Inflammatory macrophage treated with lipopolysaccharide for 1 hour (primary cell): ENCODE measurements at places on chromosomes 7 and 10.
A peak's percentile ranks its signal among the peaks of the same experiment; 100 is the strongest.

DNA sequence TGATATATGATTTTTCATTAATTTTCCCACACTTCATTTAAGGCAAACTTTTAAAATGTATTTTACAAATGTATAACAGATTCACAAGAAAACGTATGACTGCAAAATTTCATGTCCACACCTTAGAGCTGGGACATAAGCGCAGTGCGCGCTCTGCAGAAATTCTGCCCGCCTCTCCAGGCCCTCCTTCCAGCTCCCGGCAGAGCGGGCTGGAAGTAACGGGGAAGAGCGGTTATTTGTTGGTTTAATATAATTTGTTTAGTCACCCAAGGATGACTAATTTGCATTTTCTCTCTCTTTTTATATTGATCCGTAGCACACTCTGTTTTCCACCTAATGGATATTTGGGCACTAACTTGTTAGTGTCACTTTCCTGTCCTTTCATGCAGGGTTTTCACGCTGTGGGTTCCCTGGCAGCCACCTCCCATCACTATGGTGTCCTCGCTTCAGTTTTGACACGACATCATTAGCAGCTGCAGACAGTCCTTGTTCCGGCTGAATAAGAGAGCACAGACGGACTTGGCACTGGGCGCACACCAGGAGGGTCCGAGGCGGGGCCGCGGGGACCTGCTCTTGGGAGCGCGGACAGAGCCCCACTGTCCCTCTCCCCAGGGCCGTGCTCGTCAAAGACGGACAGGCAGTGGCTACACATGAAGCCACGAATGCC is 129.2 kb upstream of the SEC61G start:
- DNase-seq = no peak

- DNase-seq = no peak
Observed at GRCh38 chr10:130141878-130142277, 5.7 kb downstream of the GLRX3 start.

DNA sequence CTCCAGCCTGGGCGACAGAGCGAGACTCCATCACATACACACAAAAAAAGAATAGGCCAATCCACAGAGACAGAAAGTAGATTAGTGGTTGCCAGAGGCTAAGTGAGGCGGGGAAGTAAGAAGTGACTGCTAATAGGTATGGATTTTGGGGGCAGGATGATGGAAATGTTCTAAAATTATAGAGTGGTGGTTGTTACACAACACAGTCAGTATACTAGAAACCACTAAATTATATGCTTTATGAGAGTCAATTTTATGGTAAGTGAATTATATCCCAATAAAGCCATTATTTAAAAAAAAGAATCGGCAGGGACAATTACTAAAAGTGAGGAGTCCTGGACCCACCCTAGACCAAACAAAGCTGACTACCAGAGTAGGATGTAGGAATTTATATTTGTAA is 24.3 kb downstream of the DENND2A start:
- no peak for DNase-seq

DNA sequence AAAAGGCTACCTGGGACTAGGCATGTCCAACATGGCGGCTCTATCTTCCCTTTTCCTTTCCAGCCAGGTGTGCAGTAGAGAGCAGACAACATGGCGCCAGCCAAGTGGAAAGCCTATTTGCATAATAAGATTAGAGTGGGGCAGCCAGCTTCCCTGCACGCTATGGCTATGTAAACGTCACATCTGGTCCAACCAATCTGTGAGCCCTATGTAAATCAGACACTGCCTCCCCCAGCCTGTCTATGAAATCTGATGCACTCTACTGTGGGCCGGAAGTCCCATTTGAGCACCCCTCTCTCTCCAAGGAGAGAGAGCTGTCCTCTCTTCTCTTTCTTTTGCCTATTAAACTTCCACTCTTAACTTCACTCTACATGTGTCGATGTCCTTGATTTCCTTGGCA is 984.9 kb upstream of the AUTS2 start:
- DNase-seq = no peak

- DNase-seq = no peak
Observed at GRCh38 chr7:37705976-37706375, 22.4 kb downstream of the GPR141 start.

DNA sequence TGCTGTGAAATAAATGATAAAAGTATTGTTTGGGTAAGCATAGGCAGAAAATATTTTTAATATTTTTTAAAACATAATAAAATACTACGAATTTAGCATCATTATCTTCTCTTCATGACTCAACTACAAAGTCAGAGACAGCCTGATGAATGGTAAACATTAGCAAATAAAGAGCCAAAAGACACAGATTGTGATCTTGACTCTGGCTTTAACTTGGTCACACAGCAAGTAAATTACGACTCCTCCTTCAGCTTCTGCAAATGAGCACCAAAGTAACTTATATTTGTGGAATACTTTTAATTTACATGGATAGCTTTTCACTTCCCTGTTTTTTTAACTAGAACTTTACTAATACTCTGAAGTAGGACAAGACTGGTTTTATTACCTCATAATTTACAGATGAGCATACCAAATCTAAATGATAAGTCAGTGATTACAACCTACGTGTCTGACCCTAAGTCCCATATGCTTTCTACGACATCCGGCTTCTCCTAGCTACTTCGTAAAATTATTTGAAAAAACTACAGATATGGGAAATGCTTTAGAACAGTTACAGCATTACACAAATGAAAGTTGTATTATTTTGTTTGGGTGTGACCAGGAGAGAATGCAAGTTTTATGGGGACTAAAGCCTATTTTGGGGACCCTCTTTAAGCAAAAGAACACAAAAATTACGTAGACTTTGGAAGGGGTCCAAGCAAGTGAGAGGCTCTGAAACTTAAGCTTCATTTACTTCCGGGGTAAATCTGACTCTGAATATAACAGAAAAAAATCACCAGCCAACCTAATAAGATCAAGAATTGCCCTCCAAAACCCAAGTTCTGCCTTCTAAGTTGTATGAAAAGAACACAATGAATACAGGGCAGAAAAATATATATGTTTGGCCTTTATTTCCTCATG is 133.8 kb downstream of the CPEB3 start:
- no peak for DNase-seq

DNA sequence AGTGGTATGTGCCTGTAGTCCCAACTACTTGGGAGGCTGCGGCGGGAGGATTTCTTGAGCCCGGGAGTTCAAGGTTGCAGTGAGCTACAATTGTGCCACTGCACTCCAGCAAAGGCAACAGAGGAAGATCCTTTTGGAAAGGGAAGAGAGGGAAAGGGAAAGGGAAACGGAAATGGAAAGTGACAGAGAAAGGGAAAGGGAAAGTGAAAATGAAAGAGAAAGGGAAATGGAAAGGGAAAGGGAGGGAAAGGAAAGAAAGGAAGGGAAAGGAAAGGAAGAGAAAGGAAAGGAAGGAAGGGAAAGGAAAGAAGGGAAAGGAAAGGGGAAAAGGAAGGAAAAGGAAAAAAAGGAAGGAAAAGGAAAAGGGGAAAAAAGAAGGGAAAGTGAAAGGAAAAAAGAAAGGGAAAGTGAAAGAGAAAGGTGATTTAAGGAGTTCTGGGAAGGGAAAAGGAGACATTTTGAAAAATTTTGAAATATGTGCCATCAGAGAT is 2.3 kb upstream of the ZC3HAV1 start:
- DNase-seq = peak; percentile 43

- DNase-seq = peak; percentile 76
Observed at GRCh38 chr10:3774814-3775695, 10.0 kb downstream of the KLF6 start.

DNA sequence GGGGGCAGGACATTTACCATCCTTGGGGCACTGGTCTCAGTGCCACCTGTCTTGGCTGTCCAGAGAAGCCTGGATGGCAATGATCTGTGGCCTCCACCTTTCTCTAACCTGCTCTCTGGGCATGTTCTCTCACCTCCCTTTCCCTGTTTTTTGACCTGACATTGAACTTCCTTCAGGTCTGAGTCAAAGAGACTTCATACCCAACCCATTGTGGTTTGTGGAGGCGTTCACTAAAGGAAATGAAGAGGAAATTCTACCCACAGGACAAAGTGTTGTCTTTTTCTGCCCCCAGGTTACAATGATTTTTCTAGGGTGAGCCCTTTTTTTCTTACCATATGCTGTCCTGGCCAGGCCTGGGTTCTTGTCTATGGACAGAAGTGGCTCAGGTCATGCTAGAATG is 76.6 kb downstream of the CYP26A1 start:
- peak; percentile 64 for DNase-seq

DNA sequence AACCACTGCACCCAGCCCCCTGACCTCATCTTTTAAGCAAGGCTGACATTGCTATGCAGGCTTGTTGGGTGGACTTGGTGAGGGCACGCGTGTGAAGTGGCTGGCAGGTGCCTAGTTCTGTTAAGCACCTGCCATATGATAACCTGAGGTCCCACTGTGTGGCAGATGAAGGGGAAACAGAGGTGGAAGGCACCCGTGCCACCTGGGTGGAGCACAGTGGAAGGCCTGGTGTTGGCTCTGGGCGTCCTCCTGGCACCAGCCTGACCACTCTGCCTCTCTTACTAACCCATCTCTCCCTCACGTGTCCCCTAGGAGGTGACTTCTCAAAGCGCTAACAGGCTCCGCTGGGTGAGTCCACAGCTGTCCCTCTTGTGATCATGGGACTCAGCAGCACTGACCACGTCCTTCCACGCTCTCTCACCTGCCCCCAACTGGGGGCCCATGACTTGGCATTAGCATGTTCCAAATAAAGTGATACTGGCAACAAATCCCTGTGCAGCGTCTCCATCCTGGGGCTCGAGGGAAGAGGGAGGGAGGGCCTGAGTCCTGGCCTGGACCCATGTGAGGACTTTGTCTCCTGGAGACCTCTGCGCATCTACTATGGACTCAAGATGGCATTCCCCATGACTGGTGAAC is 4.6 kb upstream of the ZNF862 start:
- DNase-seq = no peak

DNA sequence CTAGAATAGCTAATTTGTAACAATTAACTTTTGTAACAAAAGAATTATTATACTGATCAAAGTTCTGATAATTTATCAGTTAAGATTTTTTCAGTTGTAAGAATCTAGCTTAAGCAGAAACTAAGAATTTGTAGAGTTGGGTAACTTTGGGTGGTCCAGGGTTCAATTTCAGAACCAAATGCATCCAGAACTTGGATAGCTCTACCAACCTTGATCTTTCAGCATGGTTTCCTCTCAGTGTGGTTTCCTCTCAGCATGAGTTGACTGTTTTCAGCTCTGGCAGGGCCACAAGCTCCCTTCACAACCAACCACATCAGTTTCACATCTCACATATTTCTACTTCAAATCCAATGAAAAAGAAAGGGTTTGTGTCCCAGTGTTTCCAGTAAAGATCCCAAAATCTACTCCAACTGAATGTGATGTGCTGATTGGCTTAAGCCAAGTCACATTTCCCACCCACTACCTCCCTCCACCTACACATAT is 3.3 kb upstream of the FAS start:
- DNase-seq = no peak

DNA sequence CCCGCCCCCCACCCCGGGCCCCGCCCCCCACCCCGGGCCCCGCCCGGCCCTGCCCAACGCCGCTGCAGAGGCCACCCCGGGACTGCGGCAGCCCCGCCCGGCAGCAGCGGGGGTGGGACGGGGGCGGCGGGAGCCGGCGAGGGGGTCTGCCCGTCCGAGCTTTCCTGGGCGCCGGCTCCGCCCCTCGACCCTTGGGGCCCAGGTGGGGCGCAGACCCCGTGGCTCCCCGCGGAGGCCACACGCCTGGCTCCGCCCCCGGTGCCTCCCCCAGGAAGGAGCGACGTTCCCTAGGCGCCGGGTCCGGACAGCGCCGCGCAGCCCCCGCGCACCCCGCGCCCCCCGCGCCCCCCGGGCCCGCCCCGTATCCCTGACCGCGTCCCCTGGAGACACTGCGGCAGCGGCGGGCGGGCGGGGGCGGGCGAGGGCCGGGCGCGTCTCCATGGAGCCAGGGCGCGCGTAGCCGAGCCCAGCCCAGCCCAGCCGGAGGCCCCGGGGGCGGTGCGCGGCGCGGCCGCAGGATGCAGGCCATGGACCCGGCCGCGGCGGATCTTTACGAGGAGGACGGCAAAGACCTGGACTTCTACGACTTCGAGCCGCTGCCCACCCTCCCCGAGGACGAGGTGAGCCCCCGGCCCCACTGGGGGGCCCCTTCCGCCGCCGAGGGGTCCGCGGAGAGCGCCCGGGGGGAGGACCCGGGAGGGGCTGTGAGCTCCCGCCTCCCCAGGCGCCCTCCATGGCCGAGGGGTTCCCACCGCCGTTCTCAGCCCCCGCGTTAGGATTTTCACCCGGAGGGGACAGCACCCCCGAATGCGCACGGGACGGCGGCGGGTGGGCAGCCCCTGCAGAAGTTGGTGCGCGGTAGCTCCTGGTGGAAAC is at the start of gene KNDC1:
KNDC1 (plus strand) TSS at position 270 of the 876 bp plus-strand sequence; CDS start at position 519, 249 bp downstream.
- no peak for DNase-seq

DNA sequence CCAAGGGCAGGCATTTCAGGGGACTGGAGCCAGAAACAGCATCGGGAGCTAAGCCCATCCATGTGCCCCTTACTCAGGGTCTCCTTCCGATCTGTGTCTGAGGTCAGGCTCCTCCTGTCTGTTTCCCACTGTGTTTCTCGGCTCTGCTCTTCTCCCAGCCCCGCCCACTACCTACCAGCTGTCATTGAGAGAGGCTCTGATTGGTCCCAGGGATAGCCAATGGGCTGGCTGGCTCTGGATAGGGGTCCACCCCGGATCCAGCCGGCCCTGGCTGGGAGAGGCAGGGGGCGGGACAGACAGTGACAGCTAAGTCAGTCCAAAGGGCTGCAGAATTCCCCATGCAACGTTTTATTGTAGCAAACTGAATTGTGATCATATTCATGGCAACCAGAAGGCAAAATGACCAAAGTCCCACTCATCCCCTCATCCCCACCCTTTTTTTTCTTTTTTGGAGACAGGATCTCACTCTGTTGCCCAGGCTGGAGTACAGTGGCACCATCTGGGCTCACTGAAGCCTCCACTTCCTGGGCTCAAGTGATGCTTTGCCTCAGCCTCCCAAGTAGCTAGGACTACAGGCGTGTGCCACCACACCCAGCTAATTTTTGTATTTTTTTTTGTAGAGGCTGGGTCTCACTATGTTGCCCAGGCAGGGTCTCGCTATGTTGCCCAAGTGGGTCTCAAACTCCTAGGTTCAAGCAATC is 76.3 kb downstream of the CLIP2 start:
- DNase-seq = no peak

DNA sequence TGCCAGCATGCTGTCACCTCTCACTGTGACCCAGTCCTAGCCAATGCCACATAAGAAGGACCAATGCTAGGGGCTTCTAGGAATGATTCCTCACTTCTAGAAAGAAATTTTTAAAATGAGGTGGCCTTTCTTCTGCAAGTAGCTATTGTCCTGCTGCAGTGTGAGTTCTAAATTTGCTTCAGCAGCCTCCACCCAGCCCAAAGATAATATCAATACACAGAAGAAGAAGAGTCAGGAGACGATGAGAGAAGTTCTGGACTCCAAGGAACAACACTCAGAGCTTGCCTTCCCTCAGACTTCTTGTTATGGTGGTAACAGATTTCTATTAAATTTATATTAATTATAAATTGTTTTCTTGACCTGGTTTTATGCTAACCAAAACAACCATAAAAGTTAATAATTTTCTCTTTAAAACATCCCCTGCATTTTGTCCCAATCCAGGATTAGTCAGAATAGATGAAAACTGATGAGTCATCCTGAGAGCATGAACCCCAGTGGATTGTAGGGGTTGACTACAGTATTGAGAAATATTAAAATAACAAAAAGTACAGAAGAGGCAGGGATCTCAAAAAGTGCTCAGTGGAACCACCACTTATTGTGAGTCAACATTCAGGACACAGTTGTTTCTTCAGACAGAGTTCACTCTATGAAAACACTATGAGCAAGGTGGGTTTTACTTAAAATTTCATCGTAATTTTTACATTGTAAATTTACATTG is 29.6 kb upstream of the AKR1C2 start:
- DNase-seq = no peak

- no peak for DNase-seq
Observed at GRCh38 chr10:82969405-82969804, 1094.4 kb downstream of the NRG3 start.

GRCh38 chr10:104641937-104642657 is 1.0 kb downstream of the SORCS3 start:
- no peak for DNase-seq
